Hematopoietic multipotent progenitor cell treated with erythropoietin and hydrocortisone succinate and interleukin-3 and kit ligand, for 6 days (in vitro differentiated cells): ENCODE measurements at places on chromosomes 2 and 18.

DNA sequence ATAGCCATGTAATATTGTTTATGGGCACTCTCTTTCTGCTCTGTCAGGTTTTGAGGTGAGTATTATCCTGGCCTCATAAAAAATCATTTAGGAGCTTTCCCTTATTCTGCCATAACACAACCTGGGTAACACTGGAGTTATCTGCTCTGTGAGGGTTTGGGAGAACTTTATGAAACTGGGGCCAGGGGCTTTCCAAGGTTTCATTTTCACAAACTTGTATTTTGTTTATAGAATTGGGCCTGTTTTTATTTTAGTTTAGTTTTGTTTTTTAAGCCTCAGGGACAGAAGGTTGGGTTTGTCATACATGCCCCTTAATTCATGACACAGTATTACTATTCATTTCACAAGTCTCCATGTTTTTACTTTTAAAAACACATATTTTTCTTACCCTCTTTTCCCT lies 83.5 kb downstream of the IRS1 start:
- DNase-seq: no peak

GRCh38 chr2:178644919-178645318 lies 162.3 kb downstream of the TTN start:
- DNase-seq: no peak

- DNase-seq: no peak
These were observed 360.6 kb upstream of the HNRNPA3 start for GRCh38 chr2:176851889-176852483.

GRCh38 chr2:235514627-235515363 lies 21.0 kb downstream of the AGAP1 start:
- DNase-seq: no peak
